ENCODE measurements at places on chromosomes 2 and 18. TPM values are rescaled to one million over a fixed set of nuclear protein-coding genes. Genes with fewer than 3 reads are reported as not detected.

Gene TBR1
- total RNA-seq = not detected

Gene DSG1
- not detected for total RNA-seq

Gene FAM124B
- total RNA-seq = 0.12 TPM

Gene SULT1C4
- total RNA-seq = not detected

Gene KHK
- total RNA-seq = 1.9 TPM

Gene TEKT4
- not detected for total RNA-seq

Gene MERTK
- 0.90 TPM for total RNA-seq

Gene ARHGAP25
- total RNA-seq = 1.1 TPM

Gene DAW1
- total RNA-seq = 9.5 TPM
